Tibial nerve (tissue), 4 donors: ENCODE measurements at places on chromosomes 16 and 17. TPM values are rescaled to one million over a fixed set of nuclear protein-coding genes. Genes with fewer than 3 reads are reported as not detected.
A peak's percentile ranks its signal among the peaks of the same experiment; 100 is the strongest.

GAN gene
- total RNA-seq, result 9.2 TPM

DNA sequence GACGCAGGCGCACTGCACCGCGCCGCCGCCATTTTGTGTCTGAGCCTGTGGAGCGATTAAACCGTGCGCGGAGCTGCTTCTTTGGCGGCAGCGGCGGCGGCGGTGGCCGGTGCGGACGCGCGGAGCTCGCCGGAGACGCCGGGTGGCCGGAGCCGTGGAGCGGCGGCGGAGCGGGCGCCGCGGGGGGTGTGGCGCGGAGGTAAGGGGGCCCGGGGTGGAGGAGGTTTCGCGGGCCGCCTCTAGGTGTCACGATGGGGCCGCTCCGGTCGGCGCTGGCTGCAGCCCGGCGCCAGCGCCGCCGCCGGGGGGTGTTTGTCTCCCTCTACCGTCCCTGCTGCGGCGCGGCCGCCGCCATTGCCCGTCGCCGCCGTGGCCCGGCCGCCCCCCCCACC is at the start of gene CTCF:
Gene CTCF (plus strand): TSS at position 1 of the 392 bp plus-strand sequence. CDS start 48,307 bp downstream, outside the sequence.
- DNase-seq, result peak; percentile 59

CACNG3 gene
- not detected for total RNA-seq

ZP2 gene
- total RNA-seq, result not detected

DNA sequence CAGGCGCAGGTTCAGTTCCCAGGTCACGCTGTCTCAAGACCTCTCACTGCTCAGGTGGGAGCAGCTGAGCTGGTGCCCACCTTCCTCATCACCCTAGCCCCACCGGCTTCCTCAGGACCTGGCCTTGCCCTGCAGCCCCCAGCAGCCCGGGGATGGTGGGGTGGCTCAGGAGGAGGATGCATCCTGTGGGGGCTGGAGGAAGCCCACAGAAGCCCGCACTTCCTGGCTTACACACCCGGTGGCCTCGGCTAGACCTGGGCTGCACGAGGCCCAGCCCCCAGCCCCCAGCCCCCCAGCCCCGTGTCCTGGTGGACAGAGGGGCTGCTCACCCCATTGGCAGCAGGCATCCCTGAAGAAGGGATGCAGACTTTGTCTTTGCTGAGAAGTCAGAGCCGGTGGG is 43.4 kb downstream of the BAHCC1 start:
- DNase-seq, result no peak

DNA sequence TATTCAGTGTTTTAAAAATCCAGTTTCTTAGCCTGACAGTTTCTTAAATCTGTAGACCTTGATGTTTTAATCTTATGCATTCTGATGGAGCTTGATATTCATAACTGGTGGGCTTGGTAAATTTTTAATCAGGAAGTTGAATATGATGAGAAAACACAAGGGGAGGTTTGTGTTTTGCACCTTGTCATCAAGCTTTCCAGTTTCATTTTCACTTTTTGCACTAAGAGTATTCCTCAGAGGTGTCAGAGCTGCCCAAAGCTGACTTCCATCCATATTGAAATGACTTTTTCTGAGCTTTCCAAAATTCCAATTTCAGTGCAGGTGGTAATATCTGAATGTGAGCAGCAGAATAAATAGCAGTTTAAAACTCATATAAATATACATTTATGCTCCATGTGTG is 555.0 kb upstream of the RBFOX1 start:
- no peak for DNase-seq

GRCh38 chr16:14101415-14101814 is 30.3 kb downstream of the MRTFB start:
- no peak for DNase-seq

CACNA1H gene
- 12.0 TPM for total RNA-seq

TP53TG3B gene
- not detected for total RNA-seq

GRCh38 chr16:79162977-79163376 is 437.6 kb downstream of the MAF start:
- no peak for DNase-seq

- DNase-seq, result no peak
Measured at GRCh38 chr16:85798283-85798776, 1.0 kb downstream of the EMC8 start.

DNA sequence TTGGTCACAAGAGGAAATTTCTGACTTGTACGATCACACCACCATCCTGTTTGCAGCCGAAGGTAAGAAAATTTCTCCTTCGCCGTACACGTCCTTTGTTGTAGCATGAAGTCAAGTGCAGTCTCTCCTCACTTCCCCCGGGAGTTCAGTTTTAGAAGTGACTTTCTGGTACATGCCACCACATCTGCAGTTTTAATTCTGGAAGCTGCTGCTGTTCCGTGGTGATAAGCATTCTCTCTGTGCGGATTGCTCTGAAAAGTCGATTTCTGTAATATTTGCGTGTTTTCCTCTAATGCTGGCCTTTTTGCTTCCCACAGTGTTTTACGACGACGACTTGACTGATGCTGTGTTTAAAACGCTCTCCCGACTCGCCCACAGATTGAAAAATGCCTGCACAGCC is 20.6 kb downstream of the METTL22 start:
- DNase-seq, result no peak

GRCh38 chr16:52709306-52709705 is 162.4 kb upstream of the TOX3 start:
- DNase-seq, result no peak

DNA sequence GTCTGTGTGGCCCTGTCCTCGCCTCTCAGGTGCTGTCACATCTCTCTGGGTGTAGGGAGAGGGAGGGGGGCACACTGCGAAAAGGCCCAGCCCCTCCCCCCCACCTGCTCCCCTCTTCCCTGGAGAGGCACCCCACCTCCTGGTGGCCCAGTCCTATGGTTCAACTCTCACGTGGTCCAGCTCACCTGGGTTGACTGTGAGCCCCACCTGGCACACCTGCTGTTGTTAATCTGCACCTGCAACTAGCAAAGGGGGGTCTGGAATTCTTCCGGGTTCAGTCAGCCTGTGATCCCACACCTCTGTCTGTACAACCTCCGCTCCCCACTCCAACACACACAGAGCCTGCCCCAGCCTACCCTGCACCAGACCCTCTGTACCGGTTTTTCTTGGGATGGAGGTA is 2.0 kb upstream of the SYNGR2 start:
- no peak for DNase-seq

GRCh38 chr17:39648616-39649366 is 11.8 kb downstream of the STARD3 start:
- DNase-seq, result no peak

CRISPLD2 gene
- 219 TPM for total RNA-seq

DNA sequence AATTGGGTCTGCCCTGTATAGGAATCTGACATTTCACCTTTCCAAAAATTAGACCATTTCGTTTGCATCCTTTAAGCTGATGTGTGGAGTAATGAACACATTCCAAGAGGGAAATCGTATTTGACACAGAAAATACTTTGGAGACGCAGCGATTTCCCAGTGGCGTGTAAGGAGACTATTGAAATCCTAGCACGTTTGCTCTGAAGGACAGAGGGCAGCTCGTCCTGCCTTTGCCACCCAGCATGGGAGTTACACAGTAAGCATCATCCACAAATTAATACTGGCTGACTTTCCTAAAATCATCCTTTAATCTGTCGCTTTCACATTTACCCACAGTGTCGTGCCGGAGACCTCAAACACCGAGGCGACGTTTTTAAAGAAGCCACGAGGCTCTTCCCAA is 925.9 kb upstream of the EEF2KMT start:
- no peak for DNase-seq

GRCh38 chr17:13127921-13128602 is 110.2 kb upstream of the ELAC2 start:
- DNase-seq, result no peak

DNA sequence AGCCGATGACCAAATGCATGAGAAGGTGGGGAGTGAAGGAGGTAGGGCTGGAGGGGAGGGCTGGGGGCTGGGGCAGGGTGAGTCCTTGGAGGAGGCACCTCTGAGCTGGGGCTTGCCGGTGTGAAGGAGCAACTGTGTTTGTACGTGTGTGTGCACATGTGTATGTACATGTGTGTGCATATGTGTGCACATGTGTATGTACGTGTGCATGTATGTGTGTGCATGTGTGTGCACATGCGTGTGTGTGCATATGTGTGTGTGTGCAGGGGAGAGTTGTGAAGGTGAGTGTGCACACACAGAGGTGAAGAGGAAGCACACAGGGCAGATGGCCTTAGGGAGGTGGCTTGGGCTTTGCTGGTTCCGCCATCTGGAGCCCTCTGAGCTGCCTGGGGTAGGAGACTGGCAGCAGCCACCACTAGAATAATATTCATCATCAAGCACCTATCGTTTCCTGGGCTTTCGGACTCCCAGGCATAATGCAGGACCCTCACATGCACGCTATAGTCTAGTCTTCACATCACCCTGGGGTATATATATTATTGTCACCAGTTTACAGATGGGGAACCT is 120.9 kb upstream of the CDC42EP4 start:
- DNase-seq, result no peak

DNA sequence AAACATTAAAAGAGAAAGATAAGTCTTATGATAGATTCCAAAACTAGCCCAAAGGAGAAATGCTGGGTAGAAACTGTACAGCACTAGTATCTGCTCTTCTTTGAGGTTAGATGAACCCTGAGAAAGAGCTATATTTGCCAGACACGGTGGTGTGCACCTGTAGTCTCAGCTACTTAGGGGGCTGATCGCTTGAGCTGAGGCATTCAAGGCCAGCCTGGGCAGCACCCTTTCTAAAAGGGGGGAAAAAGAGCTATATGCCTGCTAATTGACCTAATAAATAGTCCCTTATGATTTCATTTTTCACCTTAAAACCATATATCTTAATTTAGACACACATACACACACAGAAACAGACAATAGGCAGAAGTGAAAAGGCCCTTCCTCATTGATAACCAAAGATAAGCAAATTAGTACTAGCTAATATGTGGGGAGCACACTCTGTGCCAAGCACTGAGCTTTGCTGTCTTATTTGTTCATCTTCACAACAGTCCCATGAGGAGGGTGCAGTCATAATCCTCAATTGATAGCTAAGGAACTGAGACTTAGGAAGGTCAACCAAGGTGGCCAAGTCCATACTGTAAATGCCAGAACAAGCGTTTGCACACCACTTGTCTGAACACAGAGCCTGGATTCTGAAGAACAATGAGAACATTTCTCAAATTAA is 56.6 kb upstream of the NLK start:
- DNase-seq, result no peak

GRCh38 chr17:71759422-71760060 is 361.3 kb upstream of the SOX9 start:
- no peak for DNase-seq

MYCBPAP gene
- 6.8 TPM for total RNA-seq

C16orf92 gene
- not detected for total RNA-seq

SECTM1 gene
- 12.6 TPM for total RNA-seq

- DNase-seq, result no peak
Measured at GRCh38 chr16:29834079-29834478, 13.8 kb downstream of the MVP start.

DNA sequence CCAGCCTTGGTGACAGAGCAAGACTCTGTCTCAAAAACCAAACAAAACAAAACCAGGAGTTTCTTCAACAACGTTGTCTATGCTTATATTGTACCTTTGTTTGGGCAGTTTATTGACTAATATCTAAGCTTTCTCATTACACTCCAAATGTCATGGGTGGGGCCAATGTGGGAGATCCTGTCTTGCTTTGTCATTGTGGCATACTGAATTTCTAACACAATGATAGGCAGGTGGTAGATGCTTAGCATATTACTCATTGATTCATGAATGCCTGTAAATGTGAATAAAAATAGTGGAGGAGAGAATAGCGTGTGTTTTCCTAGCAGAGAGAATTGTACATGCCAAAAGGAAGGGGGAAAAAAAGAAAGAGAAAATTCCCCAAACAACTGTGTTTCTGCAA is 802.5 kb upstream of the EEF2KMT start:
- no peak for DNase-seq

- DNase-seq, result no peak
Measured at GRCh38 chr17:41571561-41572434, at the start of gene KRT9. TSS of gene KRT9 (minus strand) at chr17:41572059. CDS start at chr17:41571992, 67 bp downstream.
